Cortex of kidney (tissue), 1 donor: ENCODE measurements at places on chromosomes 12 and 14.

GRCh38 chr12:96218989-96219678, 25.0 kb downstream of the ELK3 start:
- no peak for DNase-seq

DNA sequence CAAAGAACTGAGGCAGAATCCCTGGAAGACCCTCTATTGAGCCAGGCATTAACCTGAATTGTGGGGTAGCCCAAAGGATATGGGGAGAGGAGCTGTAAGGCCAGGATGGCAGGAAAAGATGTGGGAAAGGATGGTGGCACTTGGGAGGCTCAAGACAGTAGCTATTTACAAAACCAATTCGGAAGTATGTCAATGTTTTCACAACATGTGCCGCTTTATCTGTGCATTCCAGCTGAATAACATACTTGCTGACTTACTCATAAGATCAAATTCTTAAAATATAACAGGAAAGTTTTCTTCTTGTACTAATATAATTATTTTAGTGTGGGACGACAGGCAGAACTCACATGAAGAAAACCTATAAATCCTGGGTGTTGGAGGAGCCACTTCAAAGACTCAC, 10.6 kb downstream of the BBS10 start:
- no peak for DNase-seq

DNA sequence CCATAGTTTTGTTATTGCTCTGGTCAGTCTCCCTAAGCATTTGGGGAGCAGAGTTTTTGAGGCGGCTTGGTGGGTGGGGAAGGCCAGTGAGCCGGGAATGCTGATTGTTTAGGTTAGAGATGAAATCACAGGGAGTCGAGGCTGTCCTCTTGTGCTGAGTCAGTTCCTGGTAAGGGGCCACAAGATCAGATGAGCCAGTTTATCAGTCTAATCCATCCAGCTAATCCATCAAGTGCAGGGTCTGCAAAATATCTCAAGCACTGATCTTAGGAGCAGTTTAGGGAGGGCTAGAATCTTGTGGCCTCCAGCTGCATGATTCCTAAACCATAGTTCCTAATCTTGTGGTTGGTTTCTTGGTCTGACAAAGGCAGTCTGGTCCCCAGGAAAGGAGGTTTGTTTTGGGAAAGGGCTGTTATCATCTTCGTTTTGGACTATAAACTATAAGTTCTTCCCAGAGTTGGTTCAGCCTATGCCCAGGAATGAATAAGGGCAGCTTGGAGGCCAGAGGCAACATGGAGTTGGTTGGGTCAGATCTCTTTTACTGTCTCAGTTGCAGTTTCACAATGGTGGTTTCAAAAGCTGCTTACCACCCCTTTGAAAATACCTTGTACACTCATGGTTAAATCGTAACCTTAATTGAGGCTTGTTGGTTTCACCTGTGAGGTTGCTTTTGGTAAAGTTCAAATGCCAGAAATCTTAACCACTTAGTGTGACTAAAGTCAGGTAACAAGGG, 33.6 kb upstream of the HIGD1C start:
- DNase-seq: no peak

DNA sequence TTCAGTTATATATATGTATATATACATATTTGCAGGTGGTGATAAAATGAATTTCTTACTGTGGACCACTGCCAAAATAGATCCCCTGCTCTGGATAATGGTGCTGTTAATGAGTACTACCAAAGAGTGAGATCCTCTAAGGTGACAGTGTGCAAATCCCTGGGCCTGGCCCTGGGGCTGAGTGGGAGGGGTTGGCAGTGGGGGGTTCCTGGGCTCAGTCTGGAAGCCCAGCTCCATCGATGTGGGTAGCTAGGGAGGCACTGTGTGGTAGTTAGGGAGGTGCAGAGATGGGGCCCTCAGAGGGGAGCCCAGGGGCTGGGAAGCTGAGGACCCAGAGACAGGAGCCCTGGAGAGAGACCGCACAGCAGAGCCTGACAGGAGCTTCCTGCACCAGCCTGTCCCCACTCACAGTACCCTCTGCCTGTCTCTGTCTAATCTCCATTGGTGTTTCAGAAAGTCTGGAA, 9.1 kb downstream of the KRT8 start:
- DNase-seq: no peak

DNA sequence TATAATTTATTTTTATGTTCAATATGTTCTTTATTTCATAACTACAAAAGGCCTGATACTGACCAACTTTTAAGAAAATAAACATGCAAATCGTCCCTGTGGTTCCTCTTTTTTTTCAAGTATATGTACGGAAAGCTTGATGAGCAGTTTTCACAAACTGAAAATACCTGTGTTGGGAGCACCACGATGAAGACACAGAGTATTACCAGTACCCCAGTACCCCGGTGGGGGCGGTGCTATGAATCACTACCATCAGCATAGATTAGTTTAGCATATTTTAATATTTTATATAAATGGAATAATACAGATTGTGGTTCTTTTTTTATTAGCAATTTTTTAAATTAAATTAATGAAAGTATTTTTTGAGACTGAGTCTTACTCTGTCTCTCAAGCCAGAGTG, 7.0 kb downstream of the B4GALNT3 start:
- DNase-seq: no peak

- DNase-seq: no peak
Measured at GRCh38 chr14:38623661-38624060, 367.8 kb upstream of the CLEC14A start.
